ENCODE measurements at places on chromosomes 12 and 14.

GRCh38 chr14:33508126-33509062 lies 442.5 kb downstream of the EGLN3 start:
- no peak for DNase-seq

DNA sequence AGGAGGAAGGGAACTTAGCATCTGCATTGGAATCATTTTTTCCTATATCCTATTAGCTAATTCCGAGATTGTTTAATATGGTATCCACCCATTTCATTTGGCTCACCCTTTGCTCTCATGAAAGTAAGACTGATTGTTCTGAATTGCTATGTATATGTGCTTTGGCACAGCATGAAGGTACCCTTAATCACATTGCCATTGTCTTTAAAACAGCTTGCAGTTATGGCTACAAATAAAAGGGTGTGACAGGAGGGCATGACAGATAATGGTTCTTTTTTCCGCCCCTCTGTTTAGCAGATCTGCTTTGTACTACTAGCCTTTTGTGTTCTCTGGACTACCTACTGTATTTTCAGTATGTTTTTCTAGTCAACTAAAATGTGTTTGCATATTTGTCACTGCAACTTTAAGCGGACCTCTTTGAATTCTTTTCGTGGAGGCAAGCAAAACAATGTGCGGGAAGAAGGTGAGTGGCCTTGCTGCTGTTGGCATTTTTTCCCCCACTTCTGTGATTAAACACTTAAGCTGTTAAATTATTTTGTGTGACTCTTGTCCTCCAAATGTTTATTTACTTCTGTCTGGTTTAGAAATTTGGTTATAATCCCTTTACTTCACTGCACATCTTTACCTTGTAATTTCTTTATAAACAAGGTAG lies 35.8 kb downstream of the FBXO34 start:
- no peak for DNase-seq

DNA sequence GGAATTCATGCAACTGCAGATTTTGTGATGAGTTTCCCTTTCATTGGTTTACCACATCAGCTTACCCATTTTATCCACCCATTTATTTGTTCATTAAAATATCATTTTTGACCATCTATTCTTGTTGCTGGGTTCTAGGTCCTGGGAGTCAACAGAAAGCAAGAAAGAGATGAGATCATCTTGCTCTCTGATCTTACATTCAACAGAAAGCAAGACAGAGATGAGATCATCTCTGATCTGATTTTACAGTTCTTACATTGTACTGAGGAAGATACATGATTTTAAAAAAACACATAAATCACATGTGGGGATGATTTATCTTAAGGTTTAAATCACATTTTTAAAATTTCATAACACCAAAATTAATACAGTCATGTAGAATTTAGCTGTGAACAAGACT lies 2.3 kb downstream of the TAS2R46 start:
- no peak for DNase-seq

DNA sequence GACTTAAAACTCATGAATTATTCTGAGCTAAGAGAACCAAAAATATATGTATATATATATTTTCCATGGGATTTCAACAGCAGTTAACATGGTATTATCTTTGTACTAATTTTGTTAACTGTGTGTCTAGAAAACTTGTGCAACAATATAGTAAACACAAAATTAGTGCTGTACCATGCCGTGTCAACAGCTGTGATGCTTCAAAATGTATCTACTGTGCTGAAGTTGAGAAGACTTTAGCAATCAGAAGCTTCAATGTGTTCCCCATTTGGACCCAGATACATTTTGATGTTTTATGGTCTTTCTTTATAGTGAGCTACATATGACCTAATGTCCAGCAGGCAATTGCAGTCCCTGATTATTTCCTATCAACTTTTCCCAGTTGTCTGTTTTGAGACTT lies 405.7 kb downstream of the DIO2 start:
- no peak for DNase-seq

DNA sequence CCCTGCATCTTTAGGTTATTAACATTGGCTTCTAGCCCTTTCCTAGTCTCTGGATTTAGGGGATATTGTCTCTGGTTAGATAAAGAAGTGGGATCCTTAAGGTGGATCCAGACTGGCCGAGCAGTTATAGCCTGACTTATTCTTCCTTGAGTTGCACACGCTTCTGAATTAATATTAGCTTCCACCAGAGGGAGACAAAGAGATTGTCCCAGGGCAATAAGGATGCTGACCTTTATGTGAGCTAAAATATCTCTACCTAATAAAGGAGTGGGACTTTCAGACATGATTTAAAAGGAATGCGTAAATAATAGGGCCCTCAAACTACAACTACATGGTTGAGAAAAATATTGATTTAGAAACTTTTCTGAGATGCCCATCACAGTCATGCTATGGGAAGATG lies 139.7 kb downstream of the SLCO1B3 start:
- no peak for DNase-seq

- no peak for DNase-seq
Measured at GRCh38 chr12:92493816-92494215, 209.0 kb upstream of the PLEKHG7 start.

GRCh38 chr14:75521415-75522199 lies 662 bp upstream of the BATF start:
- DNase-seq = no peak

- DNase-seq = no peak
Measured at GRCh38 chr12:454833-455232, 4.9 kb upstream of the B4GALNT3 start.

DNA sequence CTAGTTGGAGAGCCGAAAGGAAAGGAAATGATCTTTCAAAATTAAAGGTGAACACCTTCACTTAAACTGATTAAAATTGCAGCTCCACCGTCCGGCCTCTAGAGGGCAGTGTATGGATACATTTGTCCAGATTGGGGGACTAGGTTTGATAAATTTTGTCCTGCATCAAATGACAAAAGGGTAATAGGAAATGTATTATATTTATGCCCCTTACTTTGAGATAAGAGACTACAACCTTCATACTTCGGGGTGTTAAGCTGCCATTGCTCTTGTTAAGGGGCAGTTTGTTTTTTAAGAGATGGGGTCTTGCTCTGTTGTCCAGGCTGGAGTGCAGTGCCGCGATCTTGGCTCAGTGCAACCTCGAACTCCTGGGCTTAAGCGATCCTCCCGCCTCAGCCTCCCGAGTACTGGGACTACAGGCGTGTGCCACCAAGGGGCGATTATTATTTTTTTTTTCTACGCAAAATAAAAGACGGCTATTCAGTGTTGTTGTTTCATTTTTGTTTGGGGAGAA lies 818 bp upstream of the SUOX start:
- DNase-seq = peak; percentile 40

DNA sequence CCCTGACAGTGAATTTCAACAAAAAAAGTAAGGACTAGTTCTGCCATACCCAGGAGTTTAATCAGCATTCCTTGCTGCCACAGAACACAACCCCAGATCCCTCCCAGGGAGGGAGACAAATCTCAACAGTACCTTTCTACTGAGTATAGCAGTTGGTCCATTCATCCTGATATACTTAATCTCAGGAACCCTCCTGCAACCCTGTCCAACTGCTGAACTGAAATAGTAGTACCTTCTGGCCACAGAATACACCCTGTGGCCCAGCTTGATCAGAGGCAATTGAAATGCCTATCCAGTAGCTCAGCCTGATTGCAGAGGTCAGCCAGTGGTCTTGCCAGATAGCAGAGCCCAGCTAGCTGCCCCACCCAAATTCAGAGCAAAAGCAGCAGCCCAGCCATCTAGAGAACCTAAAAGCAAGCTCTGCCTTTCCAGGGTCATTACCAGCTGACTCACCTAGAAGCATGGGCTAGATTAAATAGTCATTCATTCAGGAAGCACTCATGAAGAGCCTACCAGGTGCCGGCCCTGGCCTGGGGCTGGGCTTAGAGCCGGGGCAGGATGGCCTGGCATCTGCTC lies 40.0 kb upstream of the RHOJ start:
- DNase-seq = no peak

DNA sequence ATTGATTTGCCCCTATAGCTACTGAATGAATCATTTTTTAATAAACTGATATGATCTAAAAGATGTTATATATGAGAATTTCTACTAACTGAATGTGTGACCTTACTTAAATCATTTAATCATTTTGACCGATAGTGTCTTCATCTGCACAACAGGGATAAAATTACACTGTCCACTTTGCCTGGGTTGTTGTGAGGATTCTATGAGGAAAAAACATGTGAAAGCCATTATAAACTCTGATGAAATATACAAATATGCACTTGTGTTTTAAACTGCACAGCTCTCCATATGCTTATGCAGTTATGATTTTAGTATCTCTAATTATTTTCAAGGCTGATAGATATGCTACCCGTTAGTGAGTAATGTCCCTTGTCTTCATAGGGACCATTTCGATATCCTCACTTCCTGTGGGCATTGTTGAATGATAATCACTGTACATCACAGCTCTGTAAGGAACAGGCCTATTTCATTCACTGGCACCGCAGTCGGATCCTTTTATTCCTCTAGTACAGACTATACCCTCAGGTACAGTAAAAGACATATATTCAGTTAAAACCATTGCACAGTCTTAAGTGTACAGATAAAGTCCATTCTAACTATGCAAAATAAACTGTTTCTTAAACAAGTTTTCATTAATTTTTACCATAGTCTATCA lies 88.7 kb upstream of the RAP1B start:
- no peak for DNase-seq

- DNase-seq = no peak
Measured at GRCh38 chr12:42332301-42333285, 6.6 kb downstream of the PPHLN1 start.

DNA sequence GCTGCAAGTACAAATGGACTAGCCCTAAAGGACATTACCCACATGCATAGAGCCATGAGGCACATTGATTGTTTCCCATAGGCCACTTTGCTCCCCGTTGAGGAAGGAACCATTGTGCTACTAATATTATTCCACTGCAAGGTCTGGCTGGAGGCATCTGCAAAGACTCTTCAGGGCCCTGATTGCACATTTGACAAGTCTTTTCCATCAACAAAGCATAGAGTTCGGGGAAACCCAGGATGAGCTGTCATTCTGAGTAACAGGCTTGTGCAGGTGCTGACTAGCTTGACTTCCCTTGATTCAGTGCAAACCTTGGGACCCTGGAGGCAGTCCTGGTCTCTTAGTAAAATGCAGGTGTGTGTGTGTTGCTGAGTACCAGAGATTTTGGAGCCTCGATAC lies 73.8 kb downstream of the SUSD6 start:
- peak; percentile 22 for DNase-seq

Data from stimulated activated CD8-positive, alpha-beta memory T cell treated with anti-CD3 and anti-CD28 coated beads, Interleukin-4, amount 100 ng/mL, for 4 hours (primary cell).